ENCODE measurements at places on chromosomes 12 and 14.

DNA sequence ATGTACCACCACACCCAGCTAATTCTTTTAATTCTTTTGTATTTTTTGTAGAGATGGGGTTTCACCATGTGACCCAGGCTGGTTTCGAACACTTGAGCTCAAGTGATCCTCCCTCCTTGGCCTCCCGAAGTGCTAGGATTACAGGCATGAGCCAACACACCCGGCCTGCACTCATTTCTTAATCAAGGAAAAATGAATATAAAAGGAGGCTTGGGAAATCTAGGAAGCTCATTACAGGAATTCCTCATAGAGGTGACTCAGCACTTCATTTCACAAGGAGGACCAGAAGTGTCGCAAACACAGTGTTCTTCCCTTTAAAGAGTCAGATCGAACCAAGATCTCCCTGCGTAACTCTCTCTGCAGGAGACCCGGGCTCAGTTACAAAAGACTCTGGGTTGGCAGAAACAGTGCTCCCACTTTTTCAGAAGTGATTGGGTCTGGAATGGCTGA lies 30.3 kb downstream of the NFKBIA start:
- DNase-seq = no peak

GRCh38 chr12:70929029-70929428 lies 8.5 kb upstream of the PTPRR start:
- DNase-seq = no peak

- DNase-seq = peak; percentile 50
These were observed 19.4 kb downstream of the ABCB9 start for GRCh38 chr12:122946690-122947341.

- no peak for DNase-seq
These were observed 54.2 kb upstream of the OR5AU1 start for GRCh38 chr14:21210023-21210422.

- DNase-seq = no peak
These were observed 19.9 kb downstream of the CALM1 start for GRCh38 chr14:90416720-90417119.

- DNase-seq = no peak
These were observed 131.0 kb upstream of the TMTC2 start for GRCh38 chr12:82555699-82556098.

DNA sequence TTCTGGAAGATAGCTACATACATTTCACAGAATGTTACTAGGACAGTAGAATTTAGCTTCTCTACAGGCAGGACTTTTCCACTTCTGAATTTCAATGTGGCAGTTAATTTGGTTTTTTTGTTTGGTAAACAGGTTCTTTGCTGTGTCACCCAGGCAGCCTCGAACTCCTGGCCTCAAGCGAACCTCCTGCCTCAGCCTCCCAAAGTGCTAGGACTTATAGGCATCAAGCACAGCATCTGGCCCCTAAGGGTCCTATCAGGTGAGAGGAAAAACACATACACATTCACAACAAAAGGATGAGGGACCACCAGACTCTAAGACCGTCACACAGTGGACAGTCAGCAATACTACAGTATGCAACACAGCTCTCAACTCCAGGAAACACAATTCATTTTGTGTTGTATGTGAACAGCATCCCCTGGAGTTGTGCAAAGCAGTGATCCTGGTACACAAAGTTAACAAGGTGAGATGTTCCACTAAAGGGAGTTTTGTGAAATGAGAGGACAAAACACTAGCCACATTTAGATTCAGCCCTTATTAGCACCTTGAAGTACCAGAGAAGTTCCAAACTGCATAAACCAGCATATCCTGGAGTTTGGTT lies 6.9 kb downstream of the ATP2B1 start:
- DNase-seq = no peak

- no peak for DNase-seq
These were observed 7.5 kb upstream of the PYROXD1 start for GRCh38 chr12:21429994-21430393.

GRCh38 chr14:75273272-75274049 lies 5.2 kb upstream of the FOS start:
- DNase-seq = no peak

GRCh38 chr12:57001448-57001906 lies 4.9 kb downstream of the ZBTB39 start:
- DNase-seq = no peak

DNA sequence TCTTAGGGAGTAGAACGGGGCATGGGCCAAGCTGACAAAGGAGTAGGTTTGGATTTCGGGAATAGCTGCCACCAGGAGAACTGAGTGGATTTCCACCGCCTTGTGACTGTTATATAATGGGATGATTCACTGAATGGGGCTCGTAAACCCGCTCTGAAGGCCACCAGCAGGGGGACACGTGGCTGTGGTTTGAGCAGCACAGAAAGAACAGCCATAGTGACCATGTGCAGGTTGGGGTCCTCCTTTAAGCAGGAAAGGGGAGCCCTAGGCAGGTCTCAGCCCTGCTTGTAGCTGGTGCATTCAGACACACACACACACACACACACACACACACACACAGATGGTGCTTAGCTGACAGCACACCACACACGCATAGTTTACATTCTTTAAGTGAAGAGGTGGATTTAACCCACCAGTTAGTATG lies 8.6 kb upstream of the ASB2 start:
- DNase-seq = no peak

GRCh38 chr12:54997929-54998522 lies 13.5 kb upstream of the TESPA1 start:
- peak; percentile 62 for DNase-seq

GRCh38 chr12:75635606-75636444 lies 124.4 kb upstream of the KRR1 start:
- DNase-seq = no peak

GRCh38 chr12:20376984-20377383 lies 8.6 kb downstream of the PDE3A start:
- no peak for DNase-seq

DNA sequence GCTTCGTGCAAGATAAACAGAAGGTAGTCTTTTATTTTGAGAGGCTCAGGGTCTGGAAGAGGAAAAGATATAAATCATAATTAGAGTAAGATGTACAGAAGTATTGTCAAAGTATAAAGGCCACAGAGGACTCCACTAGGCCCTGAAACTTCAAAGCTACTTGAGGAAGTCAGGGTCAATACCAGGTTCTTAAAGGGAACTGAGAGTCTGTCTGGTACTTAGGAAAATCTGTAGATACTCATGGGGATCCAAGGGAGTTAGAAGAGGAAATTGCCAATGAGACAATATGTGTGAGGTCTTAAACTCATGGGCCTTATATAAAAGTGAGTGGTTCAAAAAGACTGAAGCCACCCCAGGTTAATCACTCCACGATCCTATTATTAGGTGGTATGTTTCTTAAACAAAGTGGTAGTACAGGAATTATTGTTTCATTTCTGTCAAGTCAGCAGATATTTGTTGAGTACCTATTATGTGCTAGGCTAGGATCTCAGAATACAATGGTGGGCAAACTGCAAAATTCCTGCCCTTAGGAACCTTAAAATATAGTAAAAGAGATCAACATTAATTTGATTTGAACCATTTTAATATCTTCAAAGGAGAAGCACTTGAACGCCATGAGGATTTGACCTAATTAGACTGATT lies 314.6 kb downstream of the ADAMTS20 start:
- no peak for DNase-seq

- DNase-seq = no peak
These were observed 12.1 kb downstream of the SPX start for GRCh38 chr12:21538061-21538653.

DNA sequence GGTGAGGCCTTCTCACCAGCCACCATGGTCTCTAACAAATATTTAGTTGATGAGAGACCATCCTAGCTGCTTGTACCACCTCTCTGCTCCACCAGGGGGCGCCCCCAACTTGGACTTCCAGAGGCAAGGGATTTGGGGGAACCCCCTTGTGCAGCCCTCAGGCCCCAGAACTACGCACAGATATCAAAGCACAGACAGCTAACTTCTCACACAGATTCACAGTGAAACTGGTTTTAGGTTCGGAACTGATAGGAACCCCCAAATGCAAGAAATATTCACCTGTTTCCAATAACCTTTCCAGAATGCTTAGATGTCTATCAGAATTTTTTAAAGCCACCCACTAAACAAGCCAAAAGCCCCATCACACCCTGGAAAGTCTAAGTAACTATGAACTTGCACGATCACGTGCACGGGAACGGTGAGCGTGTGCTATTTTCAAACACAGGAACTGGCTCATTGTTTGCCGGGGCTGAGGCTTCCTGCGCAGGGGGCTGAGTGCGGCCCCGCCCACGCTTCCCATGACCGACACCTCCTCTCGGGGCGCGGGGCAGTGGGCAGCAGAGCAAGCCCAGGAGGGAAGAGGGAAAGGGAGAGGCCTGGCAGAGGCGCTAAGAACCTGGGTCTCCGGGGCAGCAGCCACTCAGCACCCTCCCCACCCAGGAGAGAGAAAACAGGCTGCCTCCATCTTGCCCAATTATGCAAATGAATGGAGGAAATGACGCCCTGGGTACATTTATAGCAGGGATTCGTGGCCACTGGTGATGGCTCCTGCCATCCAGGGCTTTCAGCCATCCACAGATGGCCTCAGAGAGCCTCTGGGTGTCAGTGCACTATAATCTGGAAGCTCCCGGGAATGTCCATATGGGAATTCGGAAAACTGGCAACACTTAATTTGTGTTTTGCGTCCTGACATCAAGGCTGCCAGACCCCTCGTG lies 79.4 kb upstream of the GPR68 start:
- peak; percentile 99 for DNase-seq

DNA sequence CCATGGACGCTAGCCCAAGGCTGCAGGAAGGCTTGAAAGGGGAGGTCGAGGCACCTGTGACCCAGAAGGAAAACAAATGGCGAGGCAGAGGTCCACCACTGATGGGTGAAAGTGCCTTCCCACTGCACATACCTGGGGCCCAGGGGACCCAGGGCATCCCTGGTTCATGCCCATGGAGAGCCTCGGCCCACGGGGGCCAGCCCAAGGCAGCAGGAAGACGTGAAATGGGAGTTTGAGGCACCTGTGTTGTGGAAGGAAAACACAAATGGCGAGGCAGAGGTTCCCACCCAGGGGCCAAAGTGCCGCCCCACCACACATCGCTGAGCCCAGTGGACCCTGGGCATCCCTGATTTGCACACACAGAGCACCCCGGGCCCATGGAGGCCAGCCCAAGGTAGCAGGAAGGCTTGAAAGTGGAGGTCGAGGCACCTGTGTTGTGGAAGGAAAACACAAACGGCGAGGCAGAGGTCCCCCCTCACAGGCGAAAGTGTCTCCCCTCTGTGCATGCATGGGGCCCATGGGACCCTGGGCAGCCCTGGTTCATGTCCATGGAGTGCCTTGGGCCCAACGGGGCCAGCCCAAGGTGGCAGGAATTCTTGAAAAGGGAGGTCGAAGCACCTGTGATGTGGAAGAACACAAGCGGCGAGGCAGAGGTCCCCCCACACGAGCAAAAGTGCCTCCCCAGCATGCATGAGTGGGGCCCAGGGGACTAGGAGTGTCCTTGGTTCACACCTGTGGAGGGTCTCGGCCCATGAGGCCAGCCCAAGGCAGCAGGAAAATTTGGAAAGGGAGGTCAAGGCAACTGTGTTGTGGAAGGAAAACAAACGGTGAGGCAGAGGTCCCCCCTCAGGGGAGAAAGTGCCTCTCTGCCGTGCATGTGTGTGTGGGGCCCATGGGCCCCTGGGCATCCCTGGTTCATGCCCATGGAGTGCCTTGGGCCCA lies 383.3 kb downstream of the ALG10 start:
- no peak for DNase-seq

- DNase-seq = no peak
These were observed 154.2 kb downstream of the NRXN3 start for GRCh38 chr14:78324353-78324752.

DNA sequence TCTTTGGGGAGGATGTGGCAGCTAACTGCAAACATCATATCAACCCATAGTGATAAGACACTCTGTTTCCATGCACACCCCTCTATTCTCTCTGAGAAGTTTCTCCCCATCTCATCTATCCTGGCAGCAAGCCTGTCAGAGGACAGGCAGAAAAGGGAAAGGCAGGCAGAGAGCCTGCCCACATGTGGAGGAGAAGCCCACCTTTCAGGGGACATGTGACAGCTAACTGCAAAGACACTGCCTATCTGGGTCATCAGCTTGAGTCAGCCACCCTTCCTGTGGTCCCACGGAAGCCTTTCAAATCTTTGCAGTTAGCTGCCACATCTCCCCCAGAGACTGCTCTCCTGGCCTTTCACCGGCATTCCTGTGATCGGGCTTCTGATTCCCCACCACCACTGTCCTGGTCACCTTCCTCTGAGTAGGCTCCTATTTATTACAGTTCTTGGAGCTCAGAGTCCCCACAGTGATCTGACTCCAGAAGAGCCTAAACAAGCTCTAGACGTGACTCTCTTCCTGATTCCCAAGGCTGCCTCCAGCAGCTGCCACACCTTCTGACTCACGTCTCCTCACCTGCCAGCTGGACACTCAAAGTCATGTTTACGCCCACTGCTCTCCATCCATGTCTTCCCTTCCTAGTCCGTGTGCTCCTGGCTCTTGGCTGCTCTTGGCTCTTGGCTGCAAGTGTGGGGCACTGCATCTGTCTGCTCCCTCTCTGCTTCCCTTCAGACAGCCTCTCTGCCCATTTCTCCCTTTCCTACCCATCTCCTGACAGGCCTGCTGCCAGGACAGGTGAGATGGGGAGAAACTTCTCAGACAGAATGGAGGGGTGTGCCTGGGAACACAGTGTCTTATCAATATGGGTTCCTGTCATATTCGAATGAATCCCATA lies 7.5 kb upstream of the KRT1 start:
- no peak for DNase-seq

DNA sequence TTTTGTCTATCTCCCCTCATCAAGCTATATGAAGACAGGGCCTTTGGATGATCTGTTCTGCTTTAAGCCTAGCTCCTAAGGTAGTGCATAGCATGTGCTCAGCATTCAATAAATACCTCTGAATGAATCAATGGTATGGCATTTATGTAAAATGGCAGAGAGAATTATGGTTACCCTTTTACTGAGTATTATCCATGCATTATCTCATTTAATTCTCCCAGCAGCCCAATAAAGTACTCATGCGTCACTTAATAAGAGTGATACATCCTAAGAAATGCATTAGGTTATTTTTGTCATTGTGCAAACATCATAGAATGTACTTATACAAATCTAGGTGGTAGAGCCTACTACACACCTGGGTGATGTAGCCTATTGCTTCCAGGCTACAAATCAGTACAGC lies 269.7 kb downstream of the KSR2 start:
- DNase-seq = no peak

- no peak for DNase-seq
These were observed 25.9 kb downstream of the SYNDIG1L start for GRCh38 chr14:74400031-74400685.

GRCh38 chr12:21797539-21797938 lies 23.0 kb upstream of the KCNJ8 start:
- DNase-seq = no peak

All from NCI-H446 treated with DMSO at 0.1 percent for 48 hours (cell line).